ENCODE measurements at places on chromosomes 4 and X.

DNA sequence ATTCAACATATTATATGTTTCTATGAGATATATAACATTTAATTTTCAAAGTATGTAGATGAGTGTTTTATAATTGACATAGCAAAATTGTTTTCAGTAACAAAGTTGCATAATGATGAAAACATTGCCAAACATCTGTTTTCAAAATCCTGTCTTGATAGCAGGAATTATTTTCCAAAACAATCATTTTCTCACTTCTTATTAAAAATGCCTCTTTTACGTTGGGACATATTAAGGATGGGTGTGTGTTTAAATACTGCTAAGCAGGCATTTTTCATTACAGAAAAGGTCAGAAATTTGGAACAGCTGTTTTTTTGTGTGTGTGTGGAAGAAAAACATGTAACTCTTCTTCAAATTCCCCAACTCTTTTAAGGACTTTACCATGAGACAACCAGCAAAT lies 452.0 kb downstream of the SPRY1 start:
- no peak for DNase-seq

DNA sequence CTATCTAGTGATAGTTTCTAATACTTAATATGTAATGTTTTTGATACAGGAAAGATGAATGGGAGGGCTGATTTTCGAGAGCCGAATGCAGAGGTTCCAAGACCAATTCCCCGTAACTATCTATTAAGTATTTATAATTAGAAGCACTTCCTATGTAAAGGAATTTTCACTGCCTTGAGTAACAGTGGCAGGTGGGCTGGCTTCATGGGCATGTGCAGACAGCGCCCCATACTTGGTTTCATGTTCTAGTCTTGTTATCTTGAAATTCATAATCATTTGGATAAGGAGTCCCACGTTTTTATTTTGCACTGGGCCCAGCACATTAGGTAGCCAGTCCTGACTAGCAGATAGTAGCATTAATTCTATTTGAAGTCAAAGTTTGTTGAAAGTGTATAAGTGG lies 1.7 kb downstream of the OCIAD1 start:
- peak; percentile 49 for DNase-seq

GRCh38 chr4:40621592-40622512 lies 7.8 kb downstream of the RBM47 start:
- DNase-seq: peak; percentile 94

DNA sequence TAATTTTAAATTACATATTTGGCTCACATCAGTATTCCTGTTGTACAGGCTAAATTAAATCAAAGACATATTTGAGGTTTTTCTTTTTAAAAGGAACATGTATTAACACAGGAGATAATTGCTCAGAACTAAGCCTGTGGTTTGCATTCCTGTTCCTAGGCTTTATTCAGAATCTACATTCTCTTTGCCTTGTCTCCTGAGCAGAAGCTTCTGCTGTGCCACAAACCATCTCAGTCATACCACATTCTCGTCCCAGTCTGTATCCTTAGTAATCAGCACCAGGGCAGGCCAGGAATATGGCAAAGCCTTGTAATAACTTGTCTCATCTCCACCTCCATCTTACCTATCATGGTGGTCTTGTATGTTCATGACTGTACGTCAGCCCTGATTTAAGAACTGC lies 162.8 kb downstream of the ARHGAP24 start:
- DNase-seq: peak; percentile 42

DNA sequence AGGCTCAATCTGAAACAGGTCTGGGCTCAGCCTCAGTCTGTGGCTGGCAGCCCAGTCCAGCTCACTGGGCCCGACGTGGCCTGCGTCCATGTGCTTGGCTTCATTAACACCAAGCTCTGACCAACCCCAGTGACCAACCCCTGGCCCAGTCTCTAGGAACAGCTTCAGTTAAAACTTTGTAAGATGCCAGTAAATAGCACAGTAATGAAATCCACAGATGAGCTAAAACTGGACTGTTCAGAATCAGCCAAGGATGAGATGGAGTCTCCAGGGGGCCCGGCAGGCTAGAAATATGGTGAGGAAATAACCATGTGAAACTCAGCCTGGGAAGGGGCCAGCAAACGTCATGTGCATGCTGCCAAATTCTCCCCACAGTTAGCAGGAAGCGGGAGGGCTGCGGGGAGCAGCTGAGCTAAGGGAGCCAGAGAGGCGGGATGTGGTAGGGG lies 37.1 kb upstream of the XPNPEP2 start:
- DNase-seq: no peak

GRCh38 chrX:79080141-79080540 lies 64.3 kb upstream of the GPR174 start:
- peak; percentile 21 for DNase-seq

GRCh38 chr4:12924253-12924652 lies 559.9 kb downstream of the RAB28 start:
- DNase-seq: no peak

- DNase-seq: no peak
Measured at GRCh38 chr4:58507079-58507478, 1396.9 kb upstream of the IGFBP7 start.

DNA sequence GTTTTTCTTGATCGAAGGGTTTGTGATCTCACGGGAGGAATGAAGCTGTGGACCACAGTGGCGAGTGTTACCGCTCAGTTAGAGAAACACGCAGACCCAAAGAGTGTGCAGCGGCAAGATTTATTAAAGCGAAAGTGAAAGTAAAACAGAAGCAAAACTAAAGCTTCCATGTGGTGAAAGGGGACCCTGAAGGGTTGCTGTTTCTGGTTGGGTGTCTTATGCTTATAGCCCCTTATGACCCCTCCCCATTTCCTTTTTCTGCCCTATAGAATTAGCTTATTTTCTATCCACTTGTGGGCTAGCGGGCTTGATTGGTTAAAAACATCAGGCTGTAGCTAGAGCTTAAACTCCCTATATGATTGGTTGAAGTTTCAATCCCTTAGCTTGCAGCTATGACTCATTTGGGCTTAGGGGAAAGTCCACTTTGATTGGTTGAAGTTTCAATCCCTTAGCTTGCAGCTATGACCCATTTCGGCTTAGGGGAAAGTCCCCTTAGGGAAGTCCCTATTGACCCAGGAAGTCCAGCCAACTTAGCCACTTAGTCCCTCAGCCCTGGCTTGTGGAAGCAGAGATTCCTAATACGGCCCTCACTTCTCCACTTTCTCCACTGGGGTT lies 171.2 kb upstream of the NWD2 start:
- DNase-seq: no peak

- DNase-seq: peak; percentile 55
Measured at GRCh38 chr4:84965553-84966381, 723 bp downstream of the WDFY3 start.

DNA sequence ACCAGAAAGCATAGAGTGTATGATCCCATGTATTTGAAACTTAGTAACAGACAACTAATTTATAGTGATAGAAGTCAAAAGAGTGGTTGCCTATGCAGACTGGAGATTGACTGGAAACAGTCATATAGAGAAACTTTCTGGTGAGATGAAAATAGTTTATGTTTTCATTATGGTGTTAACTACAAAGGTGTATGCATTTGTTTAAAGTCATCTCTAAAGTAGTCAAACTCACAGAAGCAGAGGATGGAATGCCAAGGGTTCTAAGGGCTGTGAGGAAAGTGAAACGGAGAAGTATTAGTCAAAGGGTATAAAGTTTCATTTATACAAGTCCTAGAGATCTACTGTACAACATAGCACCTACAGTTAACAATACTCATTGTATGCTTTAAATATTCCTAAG lies 45.8 kb downstream of the ENOX2 start:
- no peak for DNase-seq

- DNase-seq: no peak
Measured at GRCh38 chr4:182246401-182247205, 3.4 kb downstream of the TENM3 start.

Measured in LHCN-M2 (cell line).